ENCODE measurements at places on chromosomes 1 and 21. TPM values are rescaled to one million over a fixed set of nuclear protein-coding genes. Genes with fewer than 3 reads are reported as not detected.

The HFM1 gene
- polyA plus RNA-seq, result 0.06 TPM

The MROH9 gene
- 0.24 TPM for polyA plus RNA-seq

The OR6K3 gene
- not detected for polyA plus RNA-seq

The SPTA1 gene
- polyA plus RNA-seq, result not detected

The MCOLN3 gene
- polyA plus RNA-seq, result not detected

The NTMT2 gene
- not detected for polyA plus RNA-seq

GRCh38 chr1:18716785-18717678, 86.4 kb downstream of the PAX7 start:
- no peak overlapping the region for H3K27ac ChIP-seq
- H3K27me3 ChIP-seq, result peaks cover 28% of the 10 kb centered on the region
- H3K4me3 ChIP-seq, result no peak overlapping the region

DNA sequence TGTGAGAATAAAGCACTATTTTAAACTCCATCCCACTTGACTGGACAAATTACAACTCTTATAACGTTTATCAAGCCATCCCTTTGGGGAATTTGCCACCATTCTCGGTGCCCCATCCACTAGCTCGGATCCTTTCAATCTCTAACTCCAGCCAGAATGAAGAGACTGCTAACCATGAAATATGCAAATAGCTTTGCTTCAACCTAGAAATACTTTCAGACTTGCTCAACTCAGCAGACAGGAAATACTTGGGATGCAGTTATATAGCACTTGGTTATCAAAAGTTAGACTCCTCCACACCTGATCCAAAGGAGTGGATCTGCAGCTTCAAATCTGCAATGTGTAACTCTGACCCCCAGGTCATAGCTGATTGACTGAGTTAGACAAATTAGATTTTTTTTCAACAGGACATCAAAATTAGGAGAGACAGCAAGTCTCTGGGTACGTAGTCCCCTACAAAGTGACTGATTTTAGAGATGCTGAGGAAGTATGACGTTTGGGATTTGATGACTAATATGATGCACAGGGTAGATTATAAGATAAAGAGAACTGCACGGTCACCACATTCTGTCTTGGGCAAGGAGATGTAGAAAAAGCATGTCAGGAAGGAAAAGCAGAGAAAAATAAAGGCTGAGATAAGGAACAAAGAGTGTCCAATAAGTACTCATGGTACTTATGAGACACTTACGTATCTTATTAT, 496.0 kb downstream of the AGBL4 start:
- H3K36me3 ChIP-seq, result no peaks in the 10 kb centered on the region
- no peak overlapping the region for H3K27ac ChIP-seq
- peaks cover 9% of the 10 kb centered on the region for H3K4me1 ChIP-seq
- H3K27me3 ChIP-seq, result no peaks in the 10 kb centered on the region

DNA sequence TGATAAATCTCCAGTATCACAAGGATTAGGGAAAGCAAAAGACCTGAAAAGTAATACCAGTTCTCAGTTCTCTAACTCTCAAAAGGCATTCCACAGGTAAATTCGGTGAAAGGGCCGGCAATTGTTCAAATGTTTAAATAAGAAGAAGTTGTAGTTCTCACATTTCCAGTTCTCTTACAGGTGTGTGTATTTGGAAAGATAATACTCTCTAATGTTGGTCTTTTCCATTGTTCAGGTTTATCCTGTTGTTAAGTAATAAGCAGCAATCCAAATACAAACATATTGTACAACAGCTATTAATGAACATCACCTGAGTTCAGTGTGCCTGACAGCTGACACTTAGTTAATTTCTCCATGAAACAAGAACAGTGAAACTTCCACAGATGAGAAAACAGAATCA, 13.2 kb upstream of the PRKAB2 start:
- no peaks in the 10 kb centered on the region for H3K4me1 ChIP-seq
- no peak overlapping the region for H3K27ac ChIP-seq

DNA sequence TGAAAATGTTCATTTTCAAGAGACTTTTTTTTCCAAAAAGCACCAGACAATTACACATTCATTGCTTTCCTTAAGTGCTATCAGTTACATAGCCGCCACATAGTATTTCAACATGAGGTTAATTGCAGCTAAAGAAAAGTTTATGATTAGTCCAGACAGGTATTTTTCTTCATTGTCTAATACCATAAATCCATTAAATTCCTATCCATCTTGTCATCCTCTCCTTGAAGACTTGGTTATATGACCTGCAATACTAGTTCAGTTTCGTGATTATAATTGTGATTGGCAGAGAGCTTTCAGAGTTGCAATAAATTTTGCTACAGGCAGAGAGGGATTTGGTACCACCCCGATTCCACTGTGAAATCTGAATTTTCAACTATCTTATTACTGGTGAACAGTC, 437.7 kb downstream of the GPATCH2 start:
- H3K27me3 ChIP-seq, result no peaks in the 10 kb centered on the region
- no peaks in the 10 kb centered on the region for H3K4me1 ChIP-seq
- no peaks in the 10 kb centered on the region for H3K36me3 ChIP-seq

DNA sequence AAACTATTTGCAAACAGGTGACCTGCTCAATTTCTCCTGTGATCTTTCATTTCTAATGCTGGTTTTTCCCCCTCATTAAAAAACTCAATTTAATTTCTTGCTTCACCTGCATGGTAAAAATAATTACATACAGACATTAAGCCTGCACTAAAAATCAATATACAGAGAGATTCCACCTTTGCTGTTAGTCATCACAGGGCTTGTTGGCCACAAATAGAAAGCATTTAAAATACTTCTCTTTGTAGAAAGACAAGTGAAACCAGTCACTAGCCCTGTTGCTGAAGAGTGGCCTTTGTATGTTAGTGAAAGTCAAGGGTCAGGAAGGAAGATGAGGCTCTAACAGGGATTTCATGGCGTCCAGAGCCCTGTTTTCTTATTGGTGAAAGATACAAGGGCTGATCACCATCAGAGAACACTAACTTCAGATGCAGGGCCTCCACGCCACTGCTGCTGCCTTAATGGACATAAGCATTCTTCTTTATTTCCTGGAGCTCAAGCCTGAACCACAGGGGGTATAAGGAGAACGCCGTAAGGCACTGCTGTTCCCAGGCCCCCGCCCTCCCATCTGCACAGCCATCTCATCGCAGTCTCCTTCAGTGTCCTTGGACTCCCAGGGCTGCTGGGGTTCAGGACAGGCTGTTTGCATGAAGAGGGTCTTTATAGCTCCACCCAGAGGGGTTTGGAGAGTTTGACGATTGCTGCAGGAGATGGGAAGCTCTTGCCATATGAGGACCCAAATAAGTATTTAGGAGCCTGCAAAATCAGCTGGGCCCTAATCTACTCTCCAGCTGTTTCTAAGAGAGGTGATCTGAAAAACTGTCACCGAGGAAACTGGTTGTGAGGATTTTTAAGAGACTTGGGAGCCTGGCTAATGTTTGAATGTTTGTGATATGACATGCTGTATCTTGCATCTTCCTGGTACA, 117.3 kb upstream of the IRF2BP2 start:
- H3K36me3 ChIP-seq, result no peaks in the 10 kb centered on the region
- DNase-seq, result no peak
- H3K4me3 ChIP-seq, result no peak overlapping the region
- H3K27ac ChIP-seq, result peak overlapping the region; percentile 99

GRCh38 chr1:155071701-155072100, 6.9 kb upstream of the EFNA3 start:
- H3K27ac ChIP-seq, result no peak overlapping the region
- no peaks in the 10 kb centered on the region for H3K36me3 ChIP-seq
- DNase-seq, result peak; percentile 44
- no peak overlapping the region for H3K4me3 ChIP-seq

GRCh38 chr1:198904321-198904720, 265.5 kb downstream of the PTPRC start:
- H3K4me3 ChIP-seq, result no peak overlapping the region
- H3K27ac ChIP-seq, result peak overlapping the region; percentile 39
- no peak for DNase-seq

GRCh38 chr1:3822421-3822820, 26.1 kb upstream of the LRRC47 start:
- peaks cover 8% of the 10 kb centered on the region for H3K36me3 ChIP-seq
- H3K4me3 ChIP-seq, result no peak overlapping the region
- peaks cover 43% of the 10 kb centered on the region for H3K4me1 ChIP-seq
- DNase-seq, result no peak

GRCh38 chr21:36710729-36711048, 11.8 kb downstream of the SIM2 start:
- H3K36me3 ChIP-seq, result no peaks in the 10 kb centered on the region
- peaks cover 87% of the 10 kb centered on the region for H3K27me3 ChIP-seq
- H3K27ac ChIP-seq, result no peak overlapping the region

GRCh38 chr21:42226626-42227025, 7.7 kb downstream of the ABCG1 start:
- no peaks in the 10 kb centered on the region for H3K36me3 ChIP-seq
- no peak overlapping the region for H3K27ac ChIP-seq
- H3K27me3 ChIP-seq, result no peaks in the 10 kb centered on the region
- no peak overlapping the region for H3K4me3 ChIP-seq
- DNase-seq, result no peak

- H3K36me3 ChIP-seq, result peaks cover 30% of the 10 kb centered on the region
- peak overlapping the region; percentile 70 for H3K4me3 ChIP-seq
- peaks cover 5% of the 10 kb centered on the region for H3K4me1 ChIP-seq
- H3K27ac ChIP-seq, result peak overlapping the region; percentile 88
Measured at GRCh38 chr1:22053017-22053860, 730 bp downstream of the CDC42 start.

- H3K36me3 ChIP-seq, result no peaks in the 10 kb centered on the region
- no peak overlapping the region for H3K4me3 ChIP-seq
- no peak overlapping the region for H3K27ac ChIP-seq
- H3K4me1 ChIP-seq, result no peaks in the 10 kb centered on the region
Measured at GRCh38 chr1:230814949-230815692, 53.2 kb downstream of the C1orf198 start.

DNA sequence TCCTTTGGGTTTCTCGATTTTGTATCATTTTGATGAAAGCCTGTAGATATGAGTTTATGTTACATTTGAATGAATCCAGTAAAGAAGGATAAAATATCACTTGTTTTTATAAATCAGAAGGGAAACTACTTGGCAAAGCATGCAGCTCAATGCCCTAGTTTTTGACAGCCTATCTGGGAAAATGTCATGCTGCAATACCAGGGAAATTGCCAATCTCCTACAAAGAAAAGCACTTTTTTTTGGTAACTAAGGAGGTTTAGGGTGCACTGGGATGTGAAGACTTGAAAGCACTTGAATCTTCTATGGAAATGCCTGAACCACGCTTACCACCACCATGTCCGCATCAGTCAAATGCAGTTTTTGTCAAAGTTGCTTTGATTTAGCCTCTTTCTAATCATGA, 446.9 kb upstream of the LRRC7 start:
- H3K36me3 ChIP-seq, result no peaks in the 10 kb centered on the region
- no peaks in the 10 kb centered on the region for H3K4me1 ChIP-seq
- no peak overlapping the region for H3K27ac ChIP-seq
- no peaks in the 10 kb centered on the region for H3K27me3 ChIP-seq

- peak overlapping the region; percentile 57 for H3K4me3 ChIP-seq
- peak overlapping the region; percentile 87 for H3K27ac ChIP-seq
- H3K4me1 ChIP-seq, result peaks cover 27% of the 10 kb centered on the region
- peaks cover 44% of the 10 kb centered on the region for H3K27me3 ChIP-seq
- H3K36me3 ChIP-seq, result no peaks in the 10 kb centered on the region
Measured at GRCh38 chr1:39672551-39672947, 642 bp upstream of the NT5C1A start.
